ENCODE measurements at places on chromosomes 16 and 17.
A peak's percentile ranks its signal among the peaks of the same experiment; 100 is the strongest.

DNA sequence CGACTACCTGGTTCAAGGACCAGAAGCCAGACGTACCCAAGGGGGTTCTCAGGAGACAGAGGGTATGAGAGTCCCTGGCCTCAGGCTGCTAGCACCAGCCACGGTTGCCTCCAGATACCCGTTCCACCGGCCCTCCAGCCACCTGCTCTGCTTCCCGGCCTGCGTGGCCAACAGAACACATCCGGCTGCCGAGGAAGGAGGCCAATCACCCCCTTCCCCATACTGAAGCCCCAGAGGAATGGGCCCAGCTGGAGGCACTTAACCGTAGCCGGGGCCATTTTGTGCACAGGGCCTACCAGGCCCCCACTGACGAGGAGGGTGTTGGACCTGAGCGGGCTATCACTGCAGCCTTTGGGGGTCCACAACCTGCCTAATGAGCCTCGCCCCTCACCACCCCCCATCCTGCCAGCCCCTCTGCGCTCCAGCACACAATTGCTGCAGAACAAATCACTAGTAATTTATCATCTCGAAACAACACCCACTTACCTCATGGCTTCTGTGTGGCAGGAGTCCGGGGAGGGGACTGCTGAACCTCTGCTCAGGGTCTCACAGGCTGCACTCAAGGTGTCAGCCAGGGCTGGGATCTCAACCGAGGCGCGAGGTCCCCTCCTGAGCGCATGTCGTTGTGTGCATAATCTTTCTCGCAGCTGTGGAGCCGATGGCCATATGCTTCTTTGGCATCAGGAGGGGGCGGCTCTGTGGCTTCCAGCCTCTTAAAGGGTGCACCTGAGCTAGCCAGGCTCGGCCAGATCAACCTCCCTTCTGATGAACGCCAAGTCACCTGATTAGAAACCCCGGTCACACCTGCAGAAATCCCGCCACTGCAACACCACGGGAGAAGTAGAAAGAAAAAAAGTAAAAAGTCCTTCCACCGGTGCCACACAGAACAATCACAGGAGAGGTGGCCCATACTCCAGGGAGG, 10.1 kb upstream of the KREMEN2 start:
- DNase-seq = no peak

DNA sequence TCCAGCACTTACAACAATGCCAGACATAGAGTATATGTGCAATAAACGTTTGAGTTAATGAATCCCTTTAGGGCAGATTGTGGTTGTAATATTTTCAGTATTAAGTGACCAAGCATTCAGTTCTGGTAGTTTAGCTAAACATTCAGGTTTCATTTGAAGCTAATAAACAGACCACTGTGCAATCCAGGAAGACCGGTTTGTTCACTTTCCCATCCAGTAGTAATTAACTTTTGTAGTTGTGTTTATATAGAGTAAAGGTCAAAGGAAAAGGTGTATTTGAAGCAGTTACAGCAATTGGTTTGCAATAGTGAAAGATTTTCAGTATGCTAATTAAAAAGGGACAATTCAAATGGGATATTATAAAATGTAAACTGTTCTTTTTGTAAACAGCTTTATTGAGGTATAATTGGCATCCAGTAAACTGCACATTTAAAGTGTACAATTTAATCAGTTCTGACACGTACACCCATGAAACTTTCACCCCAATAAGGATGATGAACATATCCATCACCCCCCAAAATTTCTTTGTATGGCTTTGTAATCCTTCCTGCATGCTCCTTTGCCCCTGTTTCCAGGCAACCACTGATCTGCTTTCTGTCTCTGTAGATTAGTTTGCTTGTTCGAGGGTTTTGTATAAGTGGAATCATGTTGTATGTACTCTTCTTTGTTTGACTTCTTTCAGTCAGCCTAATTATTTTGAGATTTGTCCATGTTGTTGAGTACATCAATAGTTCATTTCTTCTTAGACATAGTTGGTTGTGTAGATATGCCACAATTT, 26.3 kb downstream of the MRTFB start:
- no peak for DNase-seq

- peak; percentile 72 for DNase-seq
Observed at GRCh38 chr17:10051112-10051511, 146.0 kb upstream of the RCVRN start.

DNA sequence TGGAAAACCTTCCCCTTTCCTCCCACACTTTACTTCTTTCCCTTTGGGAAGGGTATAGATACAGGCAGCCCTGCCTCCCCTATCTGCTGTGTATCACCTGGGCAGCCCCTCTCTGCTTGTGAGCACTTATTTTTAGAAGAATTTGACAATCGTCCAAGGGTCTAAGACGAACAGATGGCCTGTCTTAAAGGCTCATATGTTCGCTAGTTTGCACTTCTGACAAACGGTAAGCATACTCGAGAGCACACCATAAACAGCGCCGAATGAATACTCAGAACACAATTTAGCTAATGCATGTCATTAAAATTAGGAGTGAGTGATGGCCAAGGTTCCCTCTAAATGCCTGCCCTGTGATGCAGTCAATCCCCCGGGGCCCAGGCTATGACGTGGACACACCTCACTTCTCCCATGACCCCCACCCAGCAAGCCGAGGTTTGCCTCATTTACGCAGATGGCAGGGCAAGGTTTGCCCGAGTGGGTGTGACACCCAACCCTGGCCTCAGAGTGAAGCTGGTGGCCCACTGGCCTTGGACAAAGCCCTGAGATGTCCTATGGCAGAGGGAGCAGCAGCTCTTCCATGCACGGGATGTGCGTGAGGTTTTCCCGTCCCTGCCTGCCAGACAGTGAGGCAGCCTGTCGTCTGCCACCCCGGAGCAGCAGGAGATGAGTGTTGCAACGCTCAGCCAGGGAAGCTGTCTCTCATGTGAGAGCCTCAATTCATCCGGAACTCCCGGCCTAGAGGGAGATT, 125.2 kb downstream of the C16orf78 start:
- DNase-seq = no peak
